ENCODE measurements at places on chromosomes 12 and 14.

- H3K36me3 ChIP-seq = no peaks in the 10 kb centered on the region
- H3K27ac ChIP-seq = no peak overlapping the region
- no peak overlapping the region for H3K4me3 ChIP-seq
- DNase-seq = no peak
Observed at GRCh38 chr12:70321191-70321590, 44.9 kb upstream of the KCNMB4 start.

- H3K4me1 ChIP-seq = peaks cover 1% of the 10 kb centered on the region
- H3K4me3 ChIP-seq = no peak overlapping the region
- H3K27me3 ChIP-seq = no peaks in the 10 kb centered on the region
- no peak overlapping the region for H3K27ac ChIP-seq
- no peak for DNase-seq
- no peaks in the 10 kb centered on the region for H3K36me3 ChIP-seq
Observed at GRCh38 chr12:62738616-62739015, 196.3 kb downstream of the PPM1H start.

GRCh38 chr12:108773798-108774788 is 42.8 kb upstream of the CORO1C start:
- peaks cover 12% of the 10 kb centered on the region for H3K4me1 ChIP-seq
- no peaks in the 10 kb centered on the region for H3K27me3 ChIP-seq
- no peaks in the 10 kb centered on the region for H3K36me3 ChIP-seq
- H3K4me3 ChIP-seq = no peak overlapping the region
- peak; percentile 91 for DNase-seq

DNA sequence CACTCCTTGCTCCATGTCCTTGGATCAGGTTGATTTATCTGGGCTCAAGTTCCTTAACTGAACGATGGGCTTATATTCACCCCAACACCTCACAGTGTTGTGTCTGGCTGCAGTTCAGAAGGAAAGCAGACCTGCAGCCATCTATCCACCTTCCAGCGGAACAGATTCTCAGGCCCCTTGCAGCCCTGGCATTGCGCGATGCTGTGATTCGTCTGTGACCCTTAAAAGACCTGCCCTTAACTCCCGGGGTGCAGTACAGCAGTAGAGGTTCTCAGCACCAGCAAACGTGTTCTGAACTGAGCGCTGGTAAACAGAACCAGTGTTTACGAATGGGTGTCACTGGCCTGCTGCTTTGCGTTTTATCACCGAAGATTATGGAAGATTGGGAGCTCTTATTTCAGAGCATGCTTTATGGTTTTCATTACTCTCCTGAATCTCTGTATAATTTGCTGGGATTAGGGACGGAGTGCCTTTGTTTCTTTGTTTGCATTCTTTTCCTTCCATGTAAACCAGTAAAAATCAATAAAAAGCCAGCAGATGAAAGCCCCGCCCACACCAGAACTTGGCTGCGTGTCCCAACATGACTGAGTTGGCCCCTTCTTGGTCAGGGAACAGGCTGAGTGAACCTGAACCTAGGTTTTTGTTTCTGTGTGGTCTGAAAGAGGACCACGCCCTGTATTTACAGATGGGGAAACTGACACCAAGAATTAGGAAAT is 286.7 kb upstream of the CRY1 start:
- no peak for DNase-seq
- no peaks in the 10 kb centered on the region for H3K36me3 ChIP-seq
- H3K4me3 ChIP-seq = no peak overlapping the region
- H3K27me3 ChIP-seq = no peaks in the 10 kb centered on the region
- no peak overlapping the region for H3K27ac ChIP-seq
- H3K4me1 ChIP-seq = no peaks in the 10 kb centered on the region

- no peaks in the 10 kb centered on the region for H3K4me1 ChIP-seq
- H3K27me3 ChIP-seq = no peaks in the 10 kb centered on the region
- H3K36me3 ChIP-seq = no peaks in the 10 kb centered on the region
- no peak overlapping the region for H3K4me3 ChIP-seq
- no peak for DNase-seq
Observed at GRCh38 chr14:96299441-96299840, 43.4 kb downstream of the BDKRB1 start.

GRCh38 chr12:7061138-7061537 is 620 bp downstream of the C1S start:
- H3K27ac ChIP-seq = peak overlapping the region; percentile 66
- peaks cover 8% of the 10 kb centered on the region for H3K4me1 ChIP-seq
- H3K36me3 ChIP-seq = no peaks in the 10 kb centered on the region
- H3K4me3 ChIP-seq = peak overlapping the region; percentile 48

- H3K36me3 ChIP-seq = no peaks in the 10 kb centered on the region
- H3K4me3 ChIP-seq = no peak overlapping the region
- no peak overlapping the region for H3K27ac ChIP-seq
- no peak for DNase-seq
Observed at GRCh38 chr12:87274594-87275245, 754.5 kb downstream of the C12orf50 start.

GRCh38 chr14:104321088-104321801 is 182.9 kb downstream of the KIF26A start:
- H3K4me1 ChIP-seq = peaks cover 9% of the 10 kb centered on the region
- DNase-seq = peak; percentile 46
- peak overlapping the region; percentile 5 for H3K27ac ChIP-seq
- H3K36me3 ChIP-seq = no peaks in the 10 kb centered on the region

GRCh38 chr12:127327986-127328385 is 939.0 kb upstream of the TMEM132C start:
- DNase-seq = no peak
- no peaks in the 10 kb centered on the region for H3K4me1 ChIP-seq
- no peak overlapping the region for H3K27ac ChIP-seq
- H3K36me3 ChIP-seq = no peaks in the 10 kb centered on the region
- no peaks in the 10 kb centered on the region for H3K27me3 ChIP-seq
- H3K4me3 ChIP-seq = no peak overlapping the region

- no peak overlapping the region for H3K4me3 ChIP-seq
- no peaks in the 10 kb centered on the region for H3K27me3 ChIP-seq
- H3K27ac ChIP-seq = no peak overlapping the region
Observed at GRCh38 chr12:52993558-52993869, 12.7 kb upstream of the EIF4B start.

DNA sequence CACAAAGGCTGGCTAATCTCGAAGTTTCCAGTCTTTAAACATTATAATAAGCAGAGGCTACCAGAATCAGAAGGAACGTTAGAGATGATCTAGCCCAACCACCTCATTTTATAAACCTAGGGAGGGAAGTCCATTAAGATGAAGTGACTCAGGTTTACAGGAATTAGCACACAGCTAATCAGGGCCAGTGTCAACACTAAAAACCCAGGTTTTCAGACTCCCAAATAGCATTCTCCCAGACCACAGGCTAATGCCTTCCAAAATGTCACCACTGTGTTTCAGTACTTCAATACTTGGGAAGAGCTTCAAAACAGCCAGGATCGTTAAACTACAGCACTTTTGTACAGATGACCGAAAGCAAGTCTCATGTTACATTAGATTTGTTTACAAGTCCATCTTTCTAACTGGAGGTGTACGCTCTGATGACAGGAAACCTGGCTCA is 89.2 kb downstream of the FOXN3 start:
- no peak overlapping the region for H3K27ac ChIP-seq
- DNase-seq = no peak
- H3K36me3 ChIP-seq = no peaks in the 10 kb centered on the region

GRCh38 chr12:14951851-14952250 is 9.6 kb downstream of the ARHGDIB start:
- peaks cover 9% of the 10 kb centered on the region for H3K4me1 ChIP-seq
- H3K27me3 ChIP-seq = no peaks in the 10 kb centered on the region
- H3K4me3 ChIP-seq = no peak overlapping the region
- no peaks in the 10 kb centered on the region for H3K36me3 ChIP-seq
- H3K27ac ChIP-seq = no peak overlapping the region
